ENCODE measurements at places on chromosomes 12 and 14.

- no peak for DNase-seq
Observed at GRCh38 chr12:28611115-28611435, 420.8 kb downstream of the CCDC91 start.

- no peak for DNase-seq
Observed at GRCh38 chr14:64654246-64654900, 49.9 kb upstream of the PLEKHG3 start.

DNA sequence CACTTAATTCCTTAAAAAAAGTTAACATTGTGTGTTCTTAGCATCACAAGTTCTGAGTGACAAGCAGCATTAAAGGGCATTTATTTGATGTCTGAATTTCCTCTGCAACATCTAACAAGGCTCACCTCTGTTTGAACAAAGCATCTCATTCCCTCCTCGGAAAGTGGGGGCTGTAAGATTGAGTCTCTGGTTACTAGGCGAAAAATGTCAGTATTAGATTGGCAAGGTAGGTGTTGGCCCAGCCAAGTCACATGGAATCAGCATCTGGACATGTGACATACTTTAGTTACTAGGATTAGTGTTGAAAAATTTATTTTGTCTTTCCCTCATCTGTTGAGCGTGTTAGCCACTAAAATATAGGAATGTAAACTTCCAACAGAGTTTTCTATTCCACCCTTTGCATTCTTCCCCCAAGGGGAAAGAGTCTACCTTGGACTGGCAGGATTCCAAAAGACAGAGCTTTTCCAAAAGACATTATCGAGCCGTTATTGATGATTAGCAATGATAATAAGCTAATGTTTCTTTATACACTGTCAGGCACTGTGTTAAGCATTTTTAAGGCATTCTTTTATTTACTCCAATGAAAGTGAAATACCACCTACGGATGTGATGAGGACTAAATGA is 194.9 kb upstream of the BTG1 start:
- DNase-seq, result no peak

DNA sequence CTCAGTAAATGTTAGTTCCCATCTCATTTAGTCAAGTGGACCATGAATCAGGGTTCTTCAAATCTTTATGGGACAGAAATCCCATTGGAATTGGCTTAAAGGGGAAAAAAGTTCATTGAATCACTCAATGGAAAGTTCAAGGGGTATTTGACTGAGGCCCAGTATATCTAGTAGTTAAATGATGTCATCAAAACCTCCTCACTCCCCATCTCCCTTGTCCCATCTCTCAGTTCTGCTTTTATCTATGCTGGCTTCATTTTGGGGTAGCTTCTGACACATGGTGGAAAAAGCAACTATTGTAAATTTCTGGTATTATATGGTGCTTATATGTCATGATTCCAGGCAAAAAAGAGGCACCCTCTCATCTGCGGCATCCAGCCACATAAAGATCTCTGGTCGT is 51.9 kb downstream of the DAAM1 start:
- no peak for DNase-seq

GRCh38 chr12:53090554-53090953 is 6.9 kb upstream of the IGFBP6 start:
- no peak for DNase-seq

DNA sequence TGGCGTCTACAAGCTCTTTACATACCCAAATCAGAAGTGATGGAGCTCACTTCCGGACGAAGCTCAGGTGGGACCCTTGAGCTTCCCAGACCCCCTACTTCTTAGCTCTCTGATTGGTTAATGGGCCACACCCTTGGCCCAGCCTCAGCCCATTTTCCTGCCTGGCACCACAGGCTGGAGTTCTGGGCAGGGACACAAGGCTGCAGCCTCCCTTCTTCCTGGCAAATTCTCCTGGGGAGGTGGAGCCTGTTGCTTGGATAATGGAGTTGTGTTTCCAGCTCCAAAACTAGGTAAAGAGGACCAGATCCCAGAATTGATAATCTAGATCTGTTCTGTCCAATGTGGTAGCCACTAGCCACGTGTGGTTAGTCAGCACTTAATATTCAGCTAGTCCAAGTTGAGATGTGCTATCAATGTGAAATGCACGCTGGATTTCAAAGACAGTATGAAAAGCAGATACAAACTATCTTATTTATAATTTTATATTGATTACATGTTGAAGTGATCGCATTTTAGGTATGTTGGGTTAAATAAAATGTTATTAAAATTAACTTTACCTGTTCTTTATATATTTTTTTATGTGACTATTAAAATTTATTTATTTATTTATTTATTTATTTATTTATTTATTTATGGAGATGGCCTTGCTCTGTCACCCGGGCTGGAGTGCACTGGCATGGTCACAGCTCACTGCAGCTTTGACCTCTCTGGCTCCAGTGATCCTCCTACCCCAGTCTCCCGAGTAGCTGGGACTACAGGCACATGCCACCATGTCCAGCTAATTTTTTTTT is 12.6 kb upstream of the FAIM2 start:
- no peak for DNase-seq

DNA sequence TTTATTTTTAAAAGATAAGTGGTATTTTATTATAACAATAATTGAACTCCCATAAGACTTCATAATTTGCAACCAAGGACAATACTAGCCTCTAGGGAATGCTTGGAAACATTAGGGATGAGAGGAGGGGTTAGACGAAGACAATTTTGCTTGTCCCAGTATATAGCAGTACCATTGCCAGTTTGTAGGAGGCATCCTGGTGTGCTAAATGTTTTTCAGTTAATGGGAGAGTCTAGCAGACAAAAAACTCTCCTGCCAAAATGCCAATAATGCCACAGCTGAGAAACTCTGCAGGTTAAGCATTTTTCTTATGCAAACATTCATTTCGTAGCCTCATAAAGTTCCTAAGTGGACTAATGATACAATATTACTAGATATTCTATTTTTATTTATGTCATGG is 38.1 kb downstream of the RASSF9 start:
- no peak for DNase-seq

DNA sequence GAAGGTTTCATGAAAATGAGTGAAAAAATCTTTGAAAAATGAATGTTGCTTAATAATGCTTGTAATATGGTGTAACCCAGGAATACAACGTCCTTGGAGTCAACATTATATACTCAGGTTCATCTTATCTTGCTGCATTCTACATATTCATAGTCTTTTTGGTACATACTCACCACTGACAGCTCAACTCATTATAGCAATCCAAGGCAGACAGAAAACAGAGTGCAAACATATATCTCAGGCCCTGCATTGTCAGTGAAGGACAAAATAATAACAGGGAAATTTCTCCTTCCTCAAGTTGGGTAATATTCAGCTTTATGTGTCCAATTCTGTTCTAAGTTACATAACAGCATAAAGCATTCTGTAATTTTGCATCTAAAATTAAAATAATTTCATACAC is 1353.0 kb upstream of the SEL1L start:
- no peak for DNase-seq

- DNase-seq, result peak; percentile 8
Observed at GRCh38 chr12:110199339-110200123, 75.4 kb downstream of the IFT81 start.

GRCh38 chr12:51270067-51270950 is at the start of gene SMAGP:
SMAGP (minus strand) TSS chr12:51270415; CDS start chr12:51269278, 1,137 bp downstream.
- peak; percentile 83 for DNase-seq

GRCh38 chr14:68308726-68309520 is 483.9 kb downstream of the ZFP36L1 start:
- no peak for DNase-seq

DNA sequence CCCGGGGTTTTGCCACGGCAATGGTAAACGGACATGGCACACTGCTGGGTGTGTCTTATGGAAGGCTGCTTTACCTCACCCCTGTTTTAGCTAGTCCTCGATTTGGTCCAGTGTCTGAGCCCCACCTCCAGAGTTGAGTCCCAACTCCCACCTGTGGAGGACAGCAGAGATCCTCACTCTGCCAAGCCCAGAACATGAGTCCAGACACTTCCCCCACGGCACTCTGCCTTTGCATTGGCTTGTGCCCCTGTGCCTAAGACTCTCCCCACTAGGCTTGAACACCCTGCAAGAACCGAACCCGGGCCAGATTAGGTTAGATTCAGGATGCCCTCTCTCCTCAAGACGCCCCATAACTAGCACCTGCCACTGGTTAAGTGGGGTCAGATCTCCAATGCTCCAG is 59.8 kb upstream of the C14orf180 start:
- DNase-seq, result no peak

DNA sequence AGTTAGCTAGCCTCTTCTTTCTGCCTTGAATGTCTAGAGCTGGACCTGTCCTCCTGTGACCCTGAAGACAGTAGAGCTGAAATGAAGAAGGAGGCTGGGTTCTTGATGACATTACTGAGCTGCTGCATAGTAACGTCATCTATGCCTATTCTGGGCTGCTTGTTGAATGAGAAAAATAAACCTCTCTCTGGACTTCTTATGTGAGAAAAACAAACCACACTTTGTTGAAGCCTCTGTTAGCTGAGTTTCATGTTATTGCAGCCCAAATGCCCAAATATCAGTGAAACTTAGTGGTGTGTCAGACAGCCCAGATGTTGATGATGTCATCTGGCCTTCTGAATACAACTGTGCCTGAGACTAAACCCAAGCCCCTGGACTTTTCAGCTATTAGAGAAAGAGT is 67.0 kb upstream of the MAX start:
- DNase-seq, result no peak

- no peak for DNase-seq
Observed at GRCh38 chr14:64992328-64992885, 5.7 kb downstream of the FNTB start.

- DNase-seq, result no peak
Observed at GRCh38 chr14:93712838-93713724, 75.2 kb downstream of the PRIMA1 start.

DNA sequence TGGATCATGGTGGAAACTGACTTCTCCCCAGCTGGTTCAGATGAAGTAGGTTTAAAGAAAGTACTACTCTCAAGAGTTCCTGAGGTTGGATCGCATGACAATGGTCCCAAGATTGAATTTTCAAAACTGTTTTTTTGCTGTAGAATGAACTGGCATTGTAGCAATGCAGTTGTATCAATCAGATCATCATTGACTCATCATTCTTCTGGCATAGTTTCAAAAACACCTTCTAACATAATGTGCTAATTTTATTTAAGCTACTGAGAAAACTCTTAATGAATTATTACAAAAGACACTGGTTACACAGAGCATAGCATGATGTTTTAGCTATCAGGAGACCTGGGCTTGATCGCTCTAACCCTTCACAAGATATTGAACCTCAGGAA is 384.5 kb upstream of the DCN start:
- no peak for DNase-seq

DNA sequence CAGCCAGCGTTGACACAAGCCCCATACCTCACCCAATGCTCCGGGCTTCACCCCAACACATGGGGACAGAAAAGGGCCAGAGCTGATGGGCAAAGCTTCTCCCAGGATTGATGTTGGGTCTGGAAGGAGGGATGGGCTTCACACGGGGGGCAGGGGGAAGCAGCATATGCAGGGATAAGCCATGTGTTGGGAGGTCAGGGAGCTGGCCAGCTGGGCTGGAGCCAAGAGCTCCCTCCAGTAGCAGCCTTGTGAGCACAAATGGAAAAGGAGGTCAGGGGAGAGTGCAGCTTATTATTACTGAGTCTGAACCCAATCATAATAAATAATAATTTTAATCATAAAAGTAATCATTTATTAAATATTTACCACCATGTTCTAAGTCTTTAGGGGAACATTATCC is 9.3 kb downstream of the PLEKHD1 start:
- no peak for DNase-seq

- no peak for DNase-seq
Observed at GRCh38 chr14:58918066-58918738, 270.3 kb upstream of the DAAM1 start.

- DNase-seq, result peak; percentile 65
Observed at GRCh38 chr12:56221232-56221756, 428 bp downstream of the RNF41 start.

DNA sequence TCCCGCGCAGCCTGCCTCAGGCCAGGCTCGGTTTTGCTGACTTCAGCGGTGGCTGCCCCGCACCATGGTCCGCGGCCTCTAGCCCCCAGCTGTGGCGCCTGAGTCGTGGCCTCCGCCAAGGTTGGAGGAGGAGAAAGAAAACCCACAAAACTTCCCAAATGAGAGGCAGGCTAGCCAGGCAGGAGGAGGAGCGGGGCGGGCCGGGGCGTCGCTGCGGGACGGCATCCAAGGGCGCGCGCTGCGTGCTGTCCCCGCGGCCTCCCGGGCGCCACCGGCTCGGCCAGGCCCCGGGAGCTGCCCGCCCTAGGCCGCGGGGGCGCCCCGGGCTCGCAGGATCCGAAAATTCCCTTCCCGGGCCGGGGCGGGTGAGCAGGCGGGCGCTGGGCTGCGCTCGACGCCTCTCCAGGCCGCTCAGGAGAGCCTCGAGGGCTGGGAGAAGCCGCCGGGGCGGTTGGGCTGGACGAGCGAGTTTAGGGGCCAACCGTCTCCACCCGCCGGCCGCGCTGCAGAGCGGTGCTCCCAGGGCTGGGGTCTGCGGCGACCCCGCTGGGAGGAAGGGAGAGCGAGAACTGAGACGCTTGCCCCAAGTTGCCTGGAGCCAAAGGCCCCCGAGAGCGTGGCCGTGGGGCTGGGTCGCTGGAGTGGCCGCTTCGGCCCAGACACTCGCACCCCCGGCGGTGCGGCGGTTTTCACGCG is at the start of gene EFS:
Gene EFS (minus strand): TSS at position 137 of the 696 bp plus-strand sequence. CDS start 147 bp downstream, outside the sequence.
- peak; percentile 50 for DNase-seq

DNA sequence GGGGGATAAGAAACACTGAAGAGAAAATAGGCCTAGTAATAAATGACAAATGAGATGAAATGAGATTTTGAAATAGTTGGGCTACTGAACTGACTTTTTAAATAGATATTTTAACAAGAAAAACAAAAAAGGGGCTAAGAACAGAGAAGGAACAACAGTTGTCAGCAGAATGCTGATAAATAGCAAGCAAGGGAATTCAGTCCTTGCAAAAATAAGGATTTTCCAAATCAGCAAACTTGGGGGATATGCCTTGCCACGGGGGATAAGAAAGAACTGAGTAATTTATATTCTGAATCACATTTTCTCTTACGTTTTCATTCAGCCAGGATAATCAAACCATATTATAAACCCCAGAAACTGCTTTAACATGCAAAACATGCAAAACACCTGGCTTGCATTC is 12.9 kb upstream of the CCDC196 start:
- DNase-seq, result no peak

DNA sequence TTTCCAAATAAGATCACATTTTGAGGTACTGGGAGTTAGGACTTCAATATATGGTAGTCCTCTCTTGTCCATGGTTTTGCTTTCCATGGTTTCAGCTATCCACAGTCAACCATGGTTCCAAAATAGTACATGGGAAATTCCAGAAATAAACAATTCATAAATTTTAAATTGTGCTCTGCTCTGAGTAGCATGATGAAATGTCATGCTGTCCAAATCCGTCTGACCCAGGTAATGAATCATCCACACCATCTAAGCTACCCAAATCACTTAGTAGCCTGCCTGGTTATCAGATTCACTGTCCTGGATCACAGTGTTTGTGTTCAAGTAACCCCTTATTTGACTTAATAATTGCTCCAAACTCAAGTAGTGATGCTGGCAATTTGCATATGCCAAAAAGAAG is 197.9 kb downstream of the TMTC3 start:
- DNase-seq, result no peak

- DNase-seq, result no peak
Observed at GRCh38 chr14:100132161-100132902, 27.1 kb downstream of the DEGS2 start.

Measured in nephron progenitor cell (in vitro differentiated cells).